T-helper 2 cell (primary cell): ENCODE measurements at places on chromosomes 5 and 9.
A peak's percentile ranks its signal among the peaks of the same experiment; 100 is the strongest.

DNA sequence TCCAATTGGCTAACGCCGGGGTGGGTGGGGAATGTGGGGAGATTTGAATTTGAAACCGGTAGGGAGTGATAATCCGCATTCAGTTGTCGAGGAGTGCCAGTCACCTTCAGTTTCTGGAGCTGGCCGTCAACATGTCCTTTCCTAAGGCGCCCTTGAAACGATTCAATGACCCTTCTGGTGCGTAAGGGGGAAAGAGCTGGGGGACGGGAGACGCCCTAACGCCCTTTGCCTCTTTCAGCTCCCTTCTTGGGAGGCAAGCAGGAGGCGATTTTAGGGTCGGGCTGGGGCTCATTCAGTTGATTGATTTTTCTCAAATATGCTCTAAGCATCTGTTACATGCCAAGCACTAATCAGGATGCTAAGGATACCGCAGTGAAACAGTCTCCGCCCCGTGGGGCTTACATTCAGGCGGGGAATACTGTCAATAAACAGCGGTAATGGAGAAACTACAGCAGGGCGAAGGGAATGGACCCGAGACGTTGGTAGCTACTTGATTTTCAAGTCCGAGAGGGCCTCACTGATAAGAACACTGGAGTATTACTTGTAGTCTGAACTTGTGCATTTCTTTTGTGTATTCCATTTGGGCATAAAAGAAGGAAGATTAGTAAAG lies at the start of gene HMMR:
HMMR (plus strand) TSS at position 71 of the 610 bp plus-strand sequence; CDS start at position 132, 61 bp downstream.
- no peak for DNase-seq

GRCh38 chr5:107396351-107396690 lies 274.4 kb downstream of the EFNA5 start:
- no peak for DNase-seq

DNA sequence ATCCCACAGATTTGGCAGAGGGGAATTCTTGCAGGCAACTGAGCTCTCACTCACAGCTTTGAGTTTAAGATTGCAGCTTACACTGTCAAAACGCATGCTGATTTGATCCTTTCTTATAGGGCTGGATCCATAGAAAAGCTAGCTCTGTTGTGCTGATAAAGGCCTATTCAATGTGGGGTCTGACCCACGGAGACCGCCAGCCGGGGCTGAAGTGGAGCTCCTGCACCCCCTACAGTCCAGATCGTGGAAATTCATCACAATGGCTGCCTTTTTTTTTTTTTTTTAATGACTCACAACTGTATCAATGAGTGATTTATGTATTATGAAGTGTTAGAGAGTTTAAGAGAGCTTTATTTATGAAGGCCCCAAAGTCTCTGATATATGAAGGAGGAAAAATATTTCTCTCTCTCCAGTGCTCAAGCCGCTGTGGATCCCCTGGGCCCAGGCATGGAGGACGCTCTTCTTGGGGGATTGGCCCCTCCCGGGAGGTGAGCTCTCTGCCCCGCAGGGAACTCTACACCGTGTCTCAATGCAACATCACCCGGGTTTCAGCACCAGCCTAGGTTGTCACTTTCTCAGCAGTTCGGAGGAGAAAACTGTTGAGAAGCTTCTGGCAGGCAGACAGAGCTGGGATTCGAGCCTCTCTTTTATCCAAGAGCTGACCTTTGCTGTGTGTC lies 700.2 kb downstream of the IRX1 start:
- peak; percentile 3 for DNase-seq

GRCh38 chr5:133049726-133050048 lies 2.1 kb upstream of the HSPA4 start:
- no peak for DNase-seq

DNA sequence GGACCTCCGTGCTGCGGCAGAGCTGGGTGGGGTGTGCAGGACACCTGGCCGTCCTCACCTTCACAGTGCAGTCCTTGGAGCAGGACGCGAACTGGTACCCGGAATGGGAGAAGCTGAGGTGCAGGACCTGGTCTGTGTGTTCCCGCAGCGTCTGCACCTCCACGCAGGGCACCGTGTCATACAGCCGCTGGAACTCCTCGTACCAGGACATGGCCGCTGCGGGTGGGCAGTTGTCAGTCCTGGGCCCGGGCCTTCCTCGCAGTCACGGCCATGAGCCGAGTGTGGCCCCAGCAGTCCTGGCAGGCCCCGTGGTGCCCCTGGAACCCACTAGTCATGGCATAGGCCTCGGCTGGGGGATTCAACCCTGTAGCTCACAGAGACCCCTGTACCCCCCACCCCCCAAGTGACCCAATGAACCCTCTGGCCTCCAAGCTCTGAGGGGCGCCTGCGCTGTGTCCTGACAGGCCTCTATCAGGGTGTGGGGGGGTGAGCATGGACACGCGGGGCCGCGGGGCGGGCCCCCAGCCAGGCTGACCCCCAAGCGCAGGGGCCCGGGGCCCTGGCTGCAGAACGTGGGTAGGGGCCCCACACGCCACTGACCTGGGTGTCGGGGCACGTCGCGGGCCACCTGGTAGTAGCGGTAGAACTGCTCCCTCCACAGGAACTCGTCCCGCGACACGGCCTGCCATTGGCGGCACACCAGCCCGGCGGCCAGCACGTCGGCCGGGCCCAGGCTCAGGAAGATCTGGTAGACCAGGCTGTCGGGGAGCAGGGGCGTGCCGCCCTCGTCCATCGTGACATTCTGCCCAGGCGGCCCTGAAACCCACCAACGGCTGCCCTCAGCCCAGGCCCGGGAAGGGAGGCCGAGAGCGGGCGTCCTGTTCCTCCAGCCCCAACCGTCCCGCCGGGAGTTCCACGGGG lies 987 bp downstream of the FBXW5 start:
- DNase-seq: no peak

- no peak for DNase-seq
Observed at GRCh38 chr9:72636621-72637020, 115.2 kb downstream of the TMC1 start.

- no peak for DNase-seq
Observed at GRCh38 chr5:9231842-9232241, 314.0 kb downstream of the SEMA5A start.

DNA sequence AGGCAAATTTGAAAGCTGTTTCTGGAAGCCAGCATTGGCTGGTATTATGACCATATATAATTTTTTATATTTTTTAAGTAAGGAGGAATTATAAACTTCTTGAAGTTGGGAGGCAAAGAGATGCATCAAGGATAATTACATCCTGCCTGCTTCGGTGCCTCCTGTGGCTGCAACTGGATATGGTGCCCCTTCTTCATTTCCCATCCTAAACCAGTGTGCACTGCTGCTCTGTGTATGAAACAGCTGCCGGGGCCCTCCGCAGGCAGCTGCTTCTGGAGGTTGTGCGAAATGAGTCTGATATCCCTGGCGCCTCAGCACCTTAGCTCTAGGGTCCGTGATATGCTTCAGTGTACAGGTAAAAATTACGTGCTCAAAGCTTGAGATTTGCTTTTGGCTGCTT lies 304.2 kb downstream of the ENC1 start:
- no peak for DNase-seq

GRCh38 chr5:79236362-79236969 lies 535 bp downstream of the JMY start:
- DNase-seq: no peak

DNA sequence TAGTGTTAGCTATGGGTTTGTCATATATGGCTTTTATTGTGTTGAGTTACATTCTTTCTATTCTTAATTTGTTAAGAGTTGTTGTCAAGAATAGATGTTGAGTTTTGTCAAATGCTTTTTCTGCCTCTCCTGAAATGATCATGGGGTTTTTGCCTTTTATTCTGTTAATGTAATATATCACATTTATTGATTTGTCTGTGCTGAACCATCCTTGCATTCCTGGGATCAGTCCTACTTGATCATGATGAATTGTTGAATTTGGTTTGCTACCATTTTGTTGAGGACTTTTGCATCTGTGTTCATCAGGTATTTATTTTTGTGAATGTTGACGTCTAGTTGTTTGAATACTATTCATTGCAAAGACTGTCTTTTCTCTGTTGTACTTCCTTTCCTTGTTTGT lies 23.9 kb downstream of the RIC1 start:
- peak; percentile 38 for DNase-seq

GRCh38 chr9:82991671-82992070 lies 71.3 kb downstream of the RASEF start:
- DNase-seq: no peak

- no peak for DNase-seq
Observed at GRCh38 chr5:171201310-171201709, 107.7 kb upstream of the TLX3 start.
